Left lung (tissue), 14 donors: ENCODE measurements at places on chromosomes 16 and 17.

DNA sequence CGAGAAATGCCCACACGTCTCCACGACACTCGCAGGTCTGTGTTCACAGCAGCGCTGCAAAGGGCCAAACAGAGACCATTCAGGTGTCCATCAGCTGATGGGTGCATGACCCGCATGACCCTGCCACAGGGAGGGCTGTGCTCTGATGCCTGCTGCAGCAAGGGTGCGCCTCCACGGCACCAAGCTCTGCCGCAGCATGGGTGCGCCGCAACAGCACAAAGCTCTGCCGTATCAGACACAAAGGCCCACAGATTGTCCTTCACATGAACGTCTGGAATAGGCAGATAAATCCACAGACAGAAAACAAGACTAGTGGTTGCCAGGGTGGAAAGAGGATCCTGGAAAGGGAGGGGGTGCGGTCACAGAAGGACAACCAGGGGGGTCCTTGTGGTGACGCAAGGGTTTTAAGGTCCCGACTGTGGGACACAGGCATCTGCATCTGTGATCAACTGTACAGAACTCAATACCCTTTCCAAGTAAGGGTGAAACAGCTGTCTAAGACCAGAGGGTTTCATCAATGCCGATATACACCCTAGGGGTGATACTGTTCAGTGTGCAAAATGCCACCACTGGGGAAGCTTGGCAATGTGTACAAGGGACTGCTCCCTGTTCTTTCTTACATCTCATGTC is 121.0 kb downstream of the ANKRD11 start:
- no peak overlapping the region for H3K4me3 ChIP-seq
- H3K36me3 ChIP-seq = no peaks in the 10 kb centered on the region
- no peaks in the 10 kb centered on the region for H3K27me3 ChIP-seq
- H3K27ac ChIP-seq = no peak overlapping the region
- DNase-seq = no peak

DNA sequence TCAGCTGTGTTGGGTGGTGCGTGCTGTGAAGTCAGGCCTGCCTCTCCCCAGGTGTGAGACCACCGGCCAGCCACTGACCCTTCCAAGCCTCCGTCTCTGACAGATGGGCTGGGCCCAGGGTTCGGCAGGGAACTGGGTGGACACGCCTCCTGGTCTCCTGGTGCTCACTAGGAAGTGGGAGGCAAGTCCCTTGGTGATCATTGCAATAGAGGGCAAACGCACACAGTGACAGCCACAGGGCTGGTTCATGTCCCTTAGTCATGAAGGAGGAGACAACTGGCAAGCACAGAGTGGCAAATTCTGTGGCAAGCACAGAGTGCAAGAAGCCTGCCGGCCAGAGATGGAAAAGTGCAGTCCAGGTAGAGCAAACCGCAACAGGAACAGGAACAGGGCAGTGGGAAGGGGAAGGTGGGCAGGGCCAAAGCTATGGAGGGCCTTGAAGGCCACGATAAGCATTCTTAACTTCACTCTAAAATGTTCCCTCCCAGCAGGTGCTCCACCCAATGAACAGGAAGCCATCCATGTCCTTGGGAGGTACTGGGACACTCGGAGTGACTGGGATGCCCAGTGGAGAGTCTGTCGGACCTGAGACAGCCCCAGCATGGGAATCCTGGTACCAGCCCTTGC is 21.9 kb downstream of the USP7 start:
- no peaks in the 10 kb centered on the region for H3K36me3 ChIP-seq
- peaks cover 67% of the 10 kb centered on the region for H3K4me1 ChIP-seq
- DNase-seq = no peak
- no peak overlapping the region for H3K27ac ChIP-seq

- H3K27me3 ChIP-seq = no peaks in the 10 kb centered on the region
- H3K4me3 ChIP-seq = no peak overlapping the region
- H3K36me3 ChIP-seq = no peaks in the 10 kb centered on the region
Observed at GRCh38 chr16:71781741-71782140, 26.9 kb downstream of the AP1G1 start.

DNA sequence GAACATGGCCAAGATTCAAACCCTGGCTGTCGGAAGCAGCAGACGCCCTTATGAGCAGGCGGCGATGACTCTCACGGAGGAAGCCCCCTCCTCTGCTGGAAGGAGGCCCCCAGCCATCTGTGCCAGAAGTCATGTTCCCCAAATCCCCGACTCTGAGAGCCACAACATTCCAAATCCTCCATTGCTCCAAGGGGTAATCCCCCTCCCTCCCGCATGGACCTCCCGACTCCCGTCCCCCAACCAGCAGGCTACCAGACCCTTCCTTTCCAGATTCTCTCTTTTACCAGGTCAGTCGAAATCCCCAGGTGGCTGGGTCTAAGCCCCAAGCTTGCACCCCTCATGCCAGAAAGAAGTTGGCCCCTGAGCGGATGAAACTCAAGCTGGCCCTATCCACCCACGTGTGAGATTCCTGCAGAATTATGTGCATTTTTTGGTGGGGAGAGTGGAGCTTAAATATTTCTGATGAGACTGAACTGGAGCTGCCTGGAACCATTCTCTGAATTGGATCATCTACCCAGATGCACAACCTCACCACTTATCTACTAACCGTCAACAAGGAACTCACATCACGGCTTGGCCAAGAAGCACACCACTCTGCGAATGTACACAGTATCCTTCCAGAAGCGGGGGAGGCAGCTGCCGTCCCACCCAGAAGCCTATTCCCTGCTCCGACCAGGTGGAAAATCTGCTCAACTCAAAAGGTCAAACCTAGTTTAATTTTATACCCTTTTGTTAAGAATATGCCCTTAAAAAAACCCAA is 283.5 kb downstream of the C16orf95 start:
- no peak for DNase-seq
- H3K36me3 ChIP-seq = no peaks in the 10 kb centered on the region
- no peak overlapping the region for H3K4me3 ChIP-seq
- no peaks in the 10 kb centered on the region for H3K27me3 ChIP-seq
- no peaks in the 10 kb centered on the region for H3K4me1 ChIP-seq

GRCh38 chr17:15891318-15891717 is 53.6 kb upstream of the ADORA2B start:
- no peak for DNase-seq
- H3K27me3 ChIP-seq = no peaks in the 10 kb centered on the region
- no peaks in the 10 kb centered on the region for H3K36me3 ChIP-seq
- H3K4me1 ChIP-seq = peaks cover 7% of the 10 kb centered on the region

DNA sequence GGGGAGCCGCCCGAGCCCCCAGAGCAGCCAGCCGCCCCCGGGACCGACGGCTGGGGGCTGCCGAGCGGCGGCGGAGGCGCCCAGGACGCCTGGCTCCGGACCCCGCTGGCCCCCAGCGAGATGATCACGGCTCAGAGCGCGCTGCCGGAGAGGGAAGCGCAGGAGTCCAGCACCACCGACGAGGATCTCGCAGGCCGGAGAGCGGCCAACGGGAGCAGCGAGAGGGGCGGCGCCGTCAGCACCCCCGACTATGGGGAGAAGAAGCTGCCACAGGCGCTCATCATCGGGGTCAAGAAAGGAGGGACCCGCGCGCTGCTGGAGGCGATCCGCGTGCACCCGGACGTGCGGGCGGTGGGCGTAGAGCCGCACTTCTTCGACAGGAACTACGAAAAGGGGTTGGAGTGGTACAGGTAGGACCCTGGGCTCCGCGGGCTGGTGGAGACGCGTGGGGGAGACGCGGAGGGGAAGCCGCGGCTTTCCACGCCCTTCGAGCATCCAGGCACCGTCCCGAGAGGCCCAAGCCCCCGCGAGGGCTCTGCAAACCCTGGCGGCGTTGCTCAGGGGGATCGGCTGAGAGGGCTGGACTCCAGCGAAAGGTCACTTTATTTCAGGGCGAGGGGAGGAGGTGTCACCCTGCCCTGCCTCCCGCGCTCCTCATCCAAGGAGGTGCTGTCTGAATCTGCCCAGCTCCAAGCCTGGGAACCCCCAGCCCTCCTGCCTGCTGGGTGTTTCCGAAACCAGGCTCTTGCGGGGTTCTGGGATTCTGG is 1.2 kb downstream of the HS3ST4 start:
- no peak for DNase-seq
- H3K27me3 ChIP-seq = peaks cover 40% of the 10 kb centered on the region
- H3K27ac ChIP-seq = no peak overlapping the region
- no peaks in the 10 kb centered on the region for H3K4me1 ChIP-seq
- no peaks in the 10 kb centered on the region for H3K36me3 ChIP-seq

- H3K27me3 ChIP-seq = peaks cover 25% of the 10 kb centered on the region
- H3K4me1 ChIP-seq = no peaks in the 10 kb centered on the region
- no peaks in the 10 kb centered on the region for H3K36me3 ChIP-seq
- DNase-seq = no peak
- H3K4me3 ChIP-seq = no peak overlapping the region
- no peak overlapping the region for H3K27ac ChIP-seq
Observed at GRCh38 chr16:77435272-77435820, 512 bp upstream of the ADAMTS18 start.

GRCh38 chr16:57390636-57391295 is 13.8 kb upstream of the CCL17 start:
- H3K4me3 ChIP-seq = no peak overlapping the region
- H3K36me3 ChIP-seq = no peaks in the 10 kb centered on the region
- peaks cover 11% of the 10 kb centered on the region for H3K4me1 ChIP-seq

- no peaks in the 10 kb centered on the region for H3K4me1 ChIP-seq
- DNase-seq = no peak
- no peaks in the 10 kb centered on the region for H3K27me3 ChIP-seq
- H3K36me3 ChIP-seq = no peaks in the 10 kb centered on the region
- no peak overlapping the region for H3K27ac ChIP-seq
- H3K4me3 ChIP-seq = no peak overlapping the region
Observed at GRCh38 chr16:8330761-8331160, 259.6 kb downstream of the TMEM114 start.

GRCh38 chr16:80948886-80949493 is 57.7 kb downstream of the CMC2 start:
- H3K27me3 ChIP-seq = no peaks in the 10 kb centered on the region
- H3K4me3 ChIP-seq = no peak overlapping the region
- no peaks in the 10 kb centered on the region for H3K36me3 ChIP-seq
- no peak overlapping the region for H3K27ac ChIP-seq
- H3K4me1 ChIP-seq = no peaks in the 10 kb centered on the region

DNA sequence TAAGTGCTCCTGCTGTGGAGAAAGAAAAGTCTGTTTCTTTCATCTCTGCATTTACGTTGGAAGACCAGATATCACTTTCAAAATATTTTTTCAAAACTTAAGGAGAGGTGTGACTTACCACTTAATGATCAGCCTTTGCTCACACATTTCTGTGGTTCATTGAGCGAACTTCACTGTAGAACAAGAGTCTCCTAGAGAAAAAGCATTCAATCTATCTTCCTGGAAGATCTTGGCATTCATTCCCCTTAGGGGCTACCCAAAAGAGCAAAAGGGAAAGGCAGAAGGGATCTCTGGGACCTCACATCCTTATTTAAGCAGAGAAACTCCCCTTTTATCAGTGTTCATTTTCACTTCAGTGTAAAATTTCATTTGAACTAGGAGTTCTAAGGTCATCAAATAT is 61.2 kb downstream of the HS3ST3A1 start:
- no peak for DNase-seq
- H3K4me3 ChIP-seq = no peak overlapping the region
- no peaks in the 10 kb centered on the region for H3K27me3 ChIP-seq
- H3K36me3 ChIP-seq = no peaks in the 10 kb centered on the region

DNA sequence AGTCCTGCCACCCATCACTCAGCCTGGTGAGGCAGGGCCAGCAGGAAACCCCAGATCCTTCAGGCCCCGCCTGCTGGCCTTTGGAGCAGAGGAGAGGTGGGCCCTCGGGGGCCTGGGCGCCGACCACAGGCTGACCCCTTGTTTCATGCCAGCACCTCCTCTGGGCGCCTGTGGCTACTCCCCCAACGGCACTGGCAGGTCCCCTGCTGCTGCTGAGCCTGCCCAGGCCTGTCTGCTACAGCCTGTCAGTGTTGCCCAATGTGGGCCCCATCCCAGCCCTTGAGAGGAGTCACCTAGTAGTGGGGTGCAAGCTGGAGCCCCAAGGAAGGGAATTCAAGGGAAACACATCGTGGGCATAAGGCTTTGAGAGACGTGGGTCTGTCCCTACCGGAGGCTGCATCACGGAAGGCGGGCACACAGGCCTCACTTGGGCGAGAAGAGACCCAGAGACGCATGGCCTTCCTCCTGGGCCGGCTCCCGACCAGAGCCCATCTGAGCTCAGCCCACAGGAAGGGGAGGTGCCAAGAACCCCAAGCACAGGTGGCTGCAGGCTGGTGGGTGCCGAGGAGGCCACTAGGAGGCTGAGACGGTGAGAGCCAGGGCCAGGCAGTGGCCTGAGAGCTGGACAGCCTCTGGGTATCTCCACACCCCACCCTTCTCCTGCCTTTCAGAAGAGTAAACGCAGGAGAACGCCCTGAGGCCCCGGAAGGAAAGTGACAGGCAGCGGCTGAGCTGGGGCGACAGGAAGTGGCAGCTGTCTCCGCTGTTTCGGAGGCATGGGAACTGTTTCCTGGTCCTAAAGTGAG is 8.0 kb upstream of the FASN start:
- H3K4me3 ChIP-seq = peak overlapping the region; percentile 6
- H3K27ac ChIP-seq = peak overlapping the region; percentile 84
- DNase-seq = peak; percentile 61

GRCh38 chr17:60538726-60539125 is 12.7 kb upstream of the APPBP2 start:
- no peak overlapping the region for H3K27ac ChIP-seq
- H3K36me3 ChIP-seq = no peaks in the 10 kb centered on the region
- no peaks in the 10 kb centered on the region for H3K27me3 ChIP-seq
- DNase-seq = no peak

GRCh38 chr17:73091770-73092522 is 542 bp downstream of the SLC39A11 start:
- no peaks in the 10 kb centered on the region for H3K27me3 ChIP-seq
- H3K4me3 ChIP-seq = peak overlapping the region; percentile 54
- H3K36me3 ChIP-seq = no peaks in the 10 kb centered on the region
- peak overlapping the region; percentile 76 for H3K27ac ChIP-seq

- peaks cover 60% of the 10 kb centered on the region for H3K36me3 ChIP-seq
- H3K4me1 ChIP-seq = no peaks in the 10 kb centered on the region
- H3K4me3 ChIP-seq = no peak overlapping the region
- no peak overlapping the region for H3K27ac ChIP-seq
- DNase-seq = no peak
- H3K27me3 ChIP-seq = no peaks in the 10 kb centered on the region
Observed at GRCh38 chr17:60248618-60249289, 99.0 kb downstream of the CA4 start.

GRCh38 chr16:85252461-85252860 is 140.2 kb upstream of the CIBAR2 start:
- H3K36me3 ChIP-seq = no peaks in the 10 kb centered on the region
- no peak for DNase-seq
- no peak overlapping the region for H3K27ac ChIP-seq
- H3K27me3 ChIP-seq = no peaks in the 10 kb centered on the region

DNA sequence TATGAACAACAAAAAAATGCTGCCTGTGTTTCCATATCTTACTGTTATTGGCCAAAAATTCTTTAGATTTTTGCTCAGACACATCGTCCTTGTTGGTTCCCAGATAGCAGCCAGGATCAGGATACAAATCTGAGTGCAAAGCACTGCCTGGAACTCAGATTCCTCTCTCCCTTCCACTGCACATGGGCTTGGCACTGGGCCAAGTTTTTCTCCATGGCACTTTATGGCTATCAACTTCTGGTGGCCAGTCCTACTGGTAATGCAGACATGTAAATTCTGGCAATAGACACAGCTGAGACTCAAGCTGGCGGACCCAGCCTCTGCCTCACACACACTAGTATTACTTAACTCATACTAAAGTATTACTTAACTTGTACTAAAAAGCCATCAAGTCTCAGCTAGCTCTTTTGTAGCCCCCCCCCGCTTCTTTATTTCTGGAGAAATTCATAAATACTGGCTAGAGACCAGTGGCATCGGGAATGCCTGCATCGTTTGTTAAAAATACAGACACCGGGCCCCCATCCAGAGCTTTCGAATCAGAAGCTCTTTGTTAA is 181.2 kb upstream of the COX10 start:
- H3K4me1 ChIP-seq = no peaks in the 10 kb centered on the region
- DNase-seq = no peak
